NCI-H510A treated with DMSO at 0.1 percent for 48 hours (cell line): ENCODE measurements at places on chromosomes 2 and 18.
A peak's percentile ranks its signal among the peaks of the same experiment; 100 is the strongest.

DNA sequence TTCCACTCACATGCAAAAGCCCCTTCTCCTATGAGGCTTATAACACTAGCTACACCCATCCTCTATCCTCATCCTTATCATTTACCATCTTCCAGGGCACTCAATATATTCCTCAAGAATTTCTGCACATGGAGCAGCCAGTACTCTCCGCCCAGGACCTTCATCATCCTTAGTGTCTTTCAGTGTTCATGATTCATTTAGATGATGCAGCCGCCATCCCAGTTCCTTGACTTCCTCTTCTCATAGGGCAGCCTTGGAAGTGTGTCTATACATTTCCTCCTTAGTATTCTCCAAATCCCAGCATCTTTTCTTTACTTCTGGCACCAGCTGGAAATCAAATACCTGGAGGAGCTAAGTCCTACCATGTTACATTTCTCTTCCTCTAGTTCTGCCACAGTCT, 3.0 kb upstream of the ITSN2 start:
- DNase-seq, result no peak

DNA sequence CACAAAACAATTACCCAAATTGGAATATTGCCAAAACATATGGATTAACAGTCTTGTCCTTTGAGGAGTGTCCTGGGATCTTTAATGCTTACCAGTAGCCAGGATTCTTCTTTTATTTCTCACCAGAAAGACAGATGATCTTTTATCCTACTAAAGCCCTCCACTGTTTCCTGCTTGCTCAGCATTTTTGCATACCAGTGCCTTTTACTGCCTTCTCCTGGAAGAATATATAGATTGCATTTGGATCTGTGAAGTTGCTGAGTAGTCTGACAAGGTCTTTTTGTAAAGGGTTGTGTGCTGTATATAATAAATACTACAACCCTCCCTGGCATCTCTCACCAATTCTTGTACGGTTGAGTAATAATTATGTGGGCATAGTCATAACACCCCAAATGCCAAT, 652.2 kb downstream of the LRRTM4 start:
- DNase-seq, result peak; percentile 5

- no peak for DNase-seq
Measured at GRCh38 chr2:184597571-184597991, 748 bp upstream of the ZNF804A start.

DNA sequence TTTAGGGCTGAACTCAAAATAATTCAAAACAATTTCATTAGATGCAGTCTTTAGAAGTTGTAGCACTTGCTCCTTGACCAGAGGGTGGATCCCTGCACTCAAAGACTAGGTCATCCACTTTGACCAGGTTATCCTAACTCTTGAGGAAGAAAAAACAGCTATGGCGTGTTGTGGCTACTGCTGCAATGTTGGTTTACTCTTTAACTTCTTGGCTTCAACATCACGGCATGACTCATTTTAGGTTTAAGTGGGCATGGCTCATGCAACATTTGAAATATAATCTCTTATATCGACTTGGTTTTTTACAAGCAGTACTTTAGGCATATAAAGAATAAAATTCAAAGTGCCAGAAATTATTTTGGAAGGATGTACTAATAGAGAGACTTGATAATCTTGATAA, 35.4 kb downstream of the ANKRD29 start:
- DNase-seq, result no peak

DNA sequence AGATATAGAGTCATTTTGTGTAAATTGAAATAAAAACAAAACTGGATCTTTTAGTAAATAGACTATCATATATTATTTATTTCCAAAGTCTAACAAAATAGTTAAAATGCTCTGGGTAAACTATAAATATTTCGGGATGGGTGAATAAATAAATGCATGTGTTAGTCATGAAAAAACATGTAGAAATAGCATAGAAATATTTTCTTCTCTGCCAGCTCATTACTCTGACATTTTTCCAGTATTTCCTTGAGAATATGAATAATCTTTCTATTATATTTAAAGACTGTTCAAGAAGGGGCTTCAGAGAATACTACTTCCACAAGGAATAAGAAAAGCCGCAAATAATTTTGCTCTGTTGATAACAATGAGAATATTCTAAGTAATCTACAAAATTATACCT, 880.4 kb downstream of the TRIB2 start:
- no peak for DNase-seq

GRCh38 chr2:129233751-129234406, 745.6 kb upstream of the RAB6C start:
- DNase-seq, result peak; percentile 13

- no peak for DNase-seq
Measured at GRCh38 chr2:98883780-98884211, 52.2 kb downstream of the CRACDL start.

DNA sequence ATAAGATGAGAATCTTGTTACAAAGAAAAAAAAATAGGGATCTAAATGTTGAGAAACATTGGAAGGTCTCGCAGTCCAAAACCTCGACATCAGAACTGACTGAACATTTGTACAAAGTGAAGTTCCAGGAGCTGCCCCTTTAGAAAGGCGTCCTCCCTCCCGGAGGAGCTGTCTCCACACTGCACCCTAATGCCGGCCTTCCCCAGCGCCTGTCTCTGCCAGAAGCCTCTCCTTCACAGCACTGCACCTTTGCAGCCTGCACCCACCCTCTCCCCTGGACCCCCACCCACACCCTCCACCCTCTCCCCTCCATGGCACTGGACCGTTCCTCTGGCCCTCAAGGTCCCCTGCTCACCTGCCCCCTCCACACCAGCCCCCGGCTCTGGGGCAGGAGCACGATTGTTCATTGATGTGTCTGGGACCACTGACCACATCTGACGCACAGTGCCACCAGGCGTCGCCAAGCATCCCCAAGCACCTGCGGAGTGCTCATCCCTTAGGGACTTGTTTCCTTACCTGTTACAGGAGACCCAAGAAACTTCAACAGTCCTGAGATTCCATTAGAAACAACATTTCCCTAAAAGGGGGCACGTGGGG, 90.3 kb upstream of the SNTG2 start:
- DNase-seq, result no peak

DNA sequence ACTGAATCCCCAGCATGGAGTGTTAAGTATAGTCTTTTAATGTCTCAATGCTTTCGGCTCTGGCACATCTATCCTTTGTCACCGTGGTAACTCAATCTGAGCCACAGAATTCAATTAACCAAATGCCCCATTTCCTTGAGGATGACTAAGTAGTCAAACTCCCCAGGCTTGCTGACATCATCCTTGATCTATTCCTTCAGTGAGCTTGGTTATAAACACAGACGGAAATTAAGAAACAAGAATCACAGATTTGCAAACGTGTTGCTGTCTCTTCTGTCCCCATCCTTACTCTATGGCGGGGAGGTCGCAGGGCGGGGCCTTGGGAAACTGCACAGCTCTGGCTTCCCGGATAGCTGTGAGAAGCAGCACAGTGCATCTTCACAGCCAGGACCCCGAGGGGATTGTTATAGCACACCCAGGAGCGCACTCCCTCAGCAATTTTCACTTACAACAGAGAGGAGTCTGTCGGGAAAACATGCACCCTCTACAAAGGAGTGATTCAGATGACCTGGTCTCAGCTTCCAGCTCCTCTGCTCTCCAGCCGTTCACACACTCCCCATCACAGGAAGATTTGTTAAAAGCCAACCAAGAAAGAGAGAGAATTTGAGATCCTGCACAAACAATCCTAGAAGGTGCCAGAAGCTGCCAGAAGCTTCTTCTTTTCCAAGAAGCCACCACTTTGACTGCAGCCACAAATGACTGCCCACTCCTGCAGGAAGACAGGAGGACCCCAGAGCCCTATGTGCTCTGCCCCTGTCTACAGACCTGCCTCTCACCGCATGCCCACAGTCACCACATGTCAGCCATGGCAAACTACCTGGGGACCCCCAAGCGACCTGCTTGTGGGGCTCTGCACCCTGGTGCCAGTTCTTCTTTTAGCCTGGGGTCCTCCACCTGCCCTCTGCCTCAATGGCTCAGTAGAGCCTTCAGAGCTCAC, 44.9 kb upstream of the YWHAQ start:
- DNase-seq, result no peak

DNA sequence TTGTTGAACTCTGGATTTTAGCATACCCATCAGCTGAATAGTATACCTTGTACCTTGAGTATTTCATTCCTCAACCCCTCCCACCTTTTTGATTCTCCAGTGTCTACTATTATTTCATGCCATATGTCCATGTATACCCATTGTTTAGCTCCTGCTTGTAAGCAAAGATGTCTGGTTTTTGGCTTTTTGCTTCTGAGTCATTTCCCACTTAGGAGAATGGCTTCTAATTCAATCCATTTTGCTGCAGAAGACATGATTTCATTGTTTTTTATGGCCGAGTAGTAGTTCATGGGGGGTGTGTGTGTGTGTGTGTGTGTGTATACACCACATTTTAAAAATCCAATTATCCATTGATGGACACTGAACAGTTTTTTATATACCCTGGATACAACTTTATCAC, 24.3 kb upstream of the MOCOS start:
- no peak for DNase-seq

- DNase-seq, result no peak
Measured at GRCh38 chr2:158458617-158458920, 1.8 kb downstream of the PKP4 start.

- no peak for DNase-seq
Measured at GRCh38 chr2:125562924-125563323, 1093.0 kb upstream of the GYPC start.

- no peak for DNase-seq
Measured at GRCh38 chr2:101658387-101658786, 39.1 kb upstream of the MAP4K4 start.

DNA sequence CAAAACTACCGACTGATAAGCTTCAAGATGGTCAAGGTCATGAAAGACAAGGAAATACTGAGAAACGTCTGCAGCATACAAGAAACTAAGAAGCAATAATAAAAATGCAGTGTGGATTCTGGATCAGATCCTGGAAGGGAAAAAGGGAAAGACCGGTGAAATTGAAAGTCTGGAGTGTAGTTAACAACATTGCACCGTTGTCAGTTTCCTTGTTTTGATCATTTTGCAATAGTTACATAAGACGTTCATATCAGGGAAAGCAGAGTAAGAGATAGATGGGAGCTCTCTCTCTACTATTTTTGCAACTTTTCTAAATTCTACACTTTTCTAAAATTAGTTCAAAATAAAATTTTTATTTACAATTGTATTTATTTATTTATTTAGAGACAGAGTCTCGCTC, 15.0 kb upstream of the ZNF407 start:
- no peak for DNase-seq

DNA sequence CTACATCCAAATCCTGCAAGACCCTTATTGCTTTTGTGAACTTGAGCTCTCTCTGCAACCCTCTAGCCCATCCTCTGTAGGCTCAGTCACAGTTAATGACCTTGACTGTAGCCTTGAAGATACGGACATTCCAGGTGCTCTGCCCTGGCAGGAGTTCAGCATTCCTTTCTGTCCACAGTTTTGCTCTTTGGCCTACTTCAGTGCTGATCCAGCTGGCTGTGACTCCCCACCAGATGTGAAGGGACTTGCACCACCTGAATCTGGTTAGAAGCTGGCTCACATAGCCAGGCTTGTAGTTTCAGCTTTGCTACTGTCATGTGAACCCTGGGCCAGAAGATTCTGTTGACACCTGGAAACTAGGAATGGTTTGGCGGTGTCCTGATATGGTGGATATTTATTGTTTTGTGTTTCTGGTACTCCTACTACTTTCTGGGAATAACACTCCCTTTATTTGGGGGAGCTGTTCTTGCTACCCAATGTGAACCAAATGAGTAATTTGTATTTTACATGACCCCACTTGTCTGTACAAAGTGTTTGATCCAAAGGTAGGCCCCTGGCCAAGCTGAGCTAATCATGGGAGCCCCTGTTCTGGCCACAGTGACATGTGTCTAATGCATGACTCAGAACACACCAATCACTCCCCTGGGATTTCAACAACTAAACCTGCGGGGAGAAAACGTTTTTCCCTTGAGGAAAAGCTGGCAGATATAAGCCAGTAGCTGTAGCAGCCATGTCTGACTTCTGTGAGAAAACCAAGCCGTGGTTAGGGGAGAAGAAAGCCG, 73.4 kb downstream of the CDCA7 start:
- no peak for DNase-seq

DNA sequence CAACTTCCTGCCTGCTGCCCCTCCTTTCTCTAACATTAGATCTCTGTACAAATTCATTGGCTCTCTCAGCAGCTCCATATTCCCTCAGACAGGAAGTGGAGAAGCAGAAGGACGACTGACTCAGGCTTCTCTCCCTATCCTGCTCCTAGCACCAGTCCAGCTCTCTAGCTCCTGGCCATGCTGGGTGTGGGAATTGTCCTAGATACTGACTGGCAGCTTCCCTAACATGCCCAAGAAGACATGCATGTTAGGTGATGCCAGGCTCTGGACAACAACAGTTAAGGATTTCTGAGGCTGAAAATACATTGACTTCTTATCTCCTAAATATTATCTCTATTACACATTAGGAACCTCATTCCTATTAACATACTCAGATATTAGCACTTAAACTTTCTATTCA, 292.9 kb downstream of the IKZF2 start:
- no peak for DNase-seq

DNA sequence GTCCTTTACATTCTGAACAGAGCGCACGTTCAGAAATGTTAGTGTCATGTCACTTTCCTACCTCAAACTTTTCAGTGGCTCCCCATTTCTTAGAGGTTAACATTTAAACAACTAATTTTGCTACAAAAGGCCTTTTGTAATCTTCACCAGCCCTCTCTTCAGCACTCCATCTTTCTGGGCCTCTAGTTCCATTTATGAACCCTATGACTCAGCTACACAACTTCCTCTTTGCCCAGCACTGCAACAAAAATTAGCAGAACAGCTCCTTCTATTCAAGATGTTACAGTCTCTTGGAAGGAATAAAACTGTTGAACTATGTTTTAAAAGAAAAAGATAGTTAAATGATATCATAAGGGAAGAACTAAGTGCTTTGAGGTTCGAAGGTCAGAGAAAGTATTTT, 139.9 kb downstream of the VWC2L start:
- no peak for DNase-seq

- no peak for DNase-seq
Measured at GRCh38 chr2:113390124-113390849, 47.2 kb upstream of the ZNG1B start.

- no peak for DNase-seq
Measured at GRCh38 chr2:228590681-228591080, 409.2 kb upstream of the SPHKAP start.

- DNase-seq, result no peak
Measured at GRCh38 chr2:191451116-191451515, 205.9 kb downstream of the MYO1B start.
